ENCODE measurements at places on chromosomes 2 and 18. TPM values are rescaled to one million over a fixed set of nuclear protein-coding genes. Genes with fewer than 3 reads are reported as not detected.

The HOXD10 gene
- not detected for total RNA-seq

The RAMP1 gene
- not detected for total RNA-seq

The CAVIN2 gene
- total RNA-seq, result 1.9 TPM

The KIAA2012 gene
- not detected for total RNA-seq

The CHRNA1 gene
- total RNA-seq, result 1.1 TPM

The YPEL5 gene
- 46.7 TPM for total RNA-seq

The RAPH1 gene
- total RNA-seq, result 3.6 TPM

The ANO7 gene
- 0.91 TPM for total RNA-seq

DNA sequence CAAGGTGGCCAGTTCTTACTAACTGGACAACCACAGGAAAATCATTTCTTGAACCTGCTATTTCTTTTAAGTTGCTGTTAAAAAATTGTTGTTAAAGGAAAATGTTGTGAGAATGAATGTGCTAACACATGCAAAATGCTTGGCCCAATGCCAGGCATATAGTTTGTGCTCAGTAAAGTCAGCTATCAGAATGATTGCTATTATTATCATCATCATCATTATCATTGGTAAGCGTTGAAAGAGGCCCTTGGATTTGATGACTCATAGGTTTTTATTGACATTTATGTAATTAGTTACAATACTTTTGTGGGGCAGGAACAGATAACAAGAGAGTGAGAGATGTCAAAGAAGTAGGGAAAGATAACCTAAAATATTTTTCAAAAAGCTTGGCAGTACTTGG, 394.2 kb upstream of the ZEB2 start:
- no peak for DNase-seq

GRCh38 chr18:62354151-62354550, 29.0 kb downstream of the TNFRSF11A start:
- DNase-seq, result no peak

GRCh38 chr2:238027058-238027457, 33.7 kb upstream of the SCLY start:
- no peak for DNase-seq

GRCh38 chr2:86398500-86399474, 42.4 kb upstream of the KDM3A start:
- no peak for DNase-seq

GRCh38 chr2:165889798-165890197, 63.8 kb downstream of the TTC21B start:
- DNase-seq, result no peak

DNA sequence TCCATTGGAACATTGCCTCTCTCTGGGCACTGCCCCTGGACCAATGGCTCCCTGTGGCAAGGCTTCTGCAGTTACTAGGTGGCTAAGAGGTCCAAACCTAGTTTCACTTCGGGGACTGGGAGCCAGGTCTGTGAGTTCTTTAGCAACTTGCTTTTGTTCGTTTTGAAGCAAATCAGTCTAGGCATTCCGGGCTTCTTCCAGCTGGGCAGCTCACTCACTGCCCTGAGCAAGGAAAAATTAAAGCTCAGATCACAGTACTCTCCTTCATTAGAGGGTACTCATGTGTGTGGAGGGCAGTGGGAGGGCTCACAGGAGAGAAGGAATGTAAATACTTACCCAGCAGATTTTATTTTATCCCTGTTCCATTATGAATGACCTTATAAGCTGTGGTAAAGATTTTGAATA, 80.3 kb downstream of the SPP2 start:
- DNase-seq, result no peak

DNA sequence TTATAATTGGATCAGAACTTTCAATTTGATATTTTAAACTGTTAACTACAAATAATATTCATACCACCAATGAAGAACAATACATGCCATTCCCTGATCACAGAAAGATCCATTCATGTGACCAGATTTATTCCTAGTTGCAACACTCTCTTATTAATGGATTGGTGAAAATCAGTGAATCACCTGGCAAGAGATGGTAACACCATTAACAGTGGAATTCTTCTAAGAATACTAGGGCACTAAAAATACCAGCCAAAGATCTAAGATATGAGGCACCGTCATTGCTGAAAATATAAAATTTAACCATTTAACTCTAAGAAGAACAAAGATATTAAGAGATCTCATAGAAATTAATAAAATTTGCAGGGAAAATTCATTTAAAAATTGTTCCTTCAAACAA, 58.1 kb downstream of the MAP4K3 start:
- no peak for DNase-seq

DNA sequence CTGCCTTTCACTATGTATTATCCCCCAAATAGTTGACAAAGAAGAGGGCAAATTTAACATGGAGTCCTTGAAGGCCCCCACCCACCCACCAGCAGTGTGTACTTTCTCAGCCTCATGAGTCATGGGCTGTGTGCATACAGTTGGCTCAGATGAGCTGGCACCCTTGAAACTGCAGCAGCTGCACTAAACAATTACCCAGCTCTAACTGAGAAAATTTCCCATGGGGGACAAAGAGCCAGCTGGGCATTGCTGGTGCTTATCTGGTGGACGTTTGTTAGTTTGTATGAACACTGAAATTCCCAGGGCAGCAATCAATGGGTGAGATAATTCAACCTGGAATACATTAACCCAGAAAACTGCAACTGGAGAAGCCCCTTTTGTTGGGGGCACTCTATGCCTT, 131.7 kb downstream of the GCA start:
- DNase-seq, result peak; percentile 85

DNA sequence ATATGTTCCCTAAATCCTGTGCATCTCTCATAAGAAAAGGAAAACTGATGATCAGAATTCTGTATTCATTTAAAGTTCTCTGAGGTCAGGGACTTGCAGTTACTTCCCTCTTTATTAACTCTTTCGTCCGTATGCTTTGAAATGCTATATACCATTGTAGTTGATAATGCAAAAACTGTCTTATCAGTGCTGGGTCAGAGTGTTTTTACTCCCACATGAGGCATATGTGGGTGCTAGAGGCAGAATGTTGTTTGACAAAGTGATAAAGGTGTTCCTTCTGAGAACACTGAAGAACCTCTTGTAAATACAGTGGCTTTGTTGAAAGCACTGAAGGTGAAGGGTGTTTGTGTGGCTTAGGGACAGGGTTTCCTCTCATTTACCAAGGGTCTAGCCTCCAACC, 136.5 kb upstream of the NFATC1 start:
- no peak for DNase-seq

DNA sequence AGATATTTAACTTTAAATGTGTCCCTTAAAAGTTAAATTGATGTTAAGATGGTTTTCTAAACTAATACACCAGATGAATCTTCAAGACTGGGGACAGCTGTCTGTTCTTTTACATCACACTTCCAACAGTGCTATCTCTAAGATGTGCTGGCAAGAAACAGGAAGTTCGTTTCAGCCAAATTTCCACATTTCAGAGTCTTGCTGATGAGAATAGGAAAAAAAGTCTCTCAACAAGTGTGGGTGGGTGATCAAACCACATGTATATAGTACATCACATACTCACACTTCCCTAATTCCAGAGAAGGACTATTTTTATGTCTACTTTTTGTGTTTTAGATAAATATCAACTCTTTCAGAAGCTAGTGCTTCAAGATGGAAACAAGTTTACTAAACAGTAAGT, 1712.8 kb upstream of the TMEFF2 start:
- DNase-seq, result no peak

GRCh38 chr2:160372010-160372356, 121.6 kb downstream of the RBMS1 start:
- no peak for DNase-seq

DNA sequence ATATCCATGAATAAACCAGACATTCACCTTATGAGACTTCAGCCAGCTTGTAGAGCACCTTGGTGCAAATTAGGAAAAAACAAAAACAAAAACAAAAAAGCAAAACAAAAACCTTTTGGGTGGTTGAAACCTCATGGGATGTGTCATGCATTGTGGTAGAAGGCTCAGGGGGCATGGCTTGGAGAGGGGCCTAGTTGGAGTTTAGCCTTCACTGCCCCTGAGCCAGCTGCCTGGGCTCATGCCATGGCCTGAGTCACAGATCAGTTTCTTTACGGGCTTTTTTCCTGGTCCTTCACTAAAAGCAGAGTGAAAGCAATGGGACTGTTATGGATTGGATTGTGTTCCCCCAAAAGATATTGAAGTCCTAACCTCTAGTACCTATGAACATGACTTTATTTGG, 22.0 kb upstream of the DAPL1 start:
- DNase-seq, result no peak

- no peak for DNase-seq
These were observed 64.6 kb downstream of the NEB start for GRCh38 chr2:151669585-151670081.

DNA sequence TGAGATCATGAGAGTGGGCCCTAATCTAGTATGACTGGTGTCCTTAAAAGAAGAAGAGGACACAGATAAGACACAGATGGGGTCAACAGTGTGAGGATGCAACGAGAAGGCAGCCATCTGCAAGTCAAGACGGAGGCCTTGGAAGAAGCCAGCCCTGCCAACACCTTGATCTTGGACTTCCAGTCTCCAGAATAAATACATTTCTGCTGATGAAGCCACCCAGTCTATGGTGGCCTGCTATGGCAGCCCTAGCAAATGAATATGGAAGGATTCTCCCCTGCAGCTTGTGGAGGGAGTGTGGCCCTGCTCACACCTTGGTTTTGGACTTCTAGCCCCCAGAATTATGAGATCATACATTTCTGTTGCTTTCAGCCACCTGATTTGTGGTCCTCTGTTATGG, 12.3 kb downstream of the CTIF start:
- no peak for DNase-seq

- no peak for DNase-seq
These were observed 288.5 kb downstream of the TNS1 start for GRCh38 chr2:217714287-217714751.

DNA sequence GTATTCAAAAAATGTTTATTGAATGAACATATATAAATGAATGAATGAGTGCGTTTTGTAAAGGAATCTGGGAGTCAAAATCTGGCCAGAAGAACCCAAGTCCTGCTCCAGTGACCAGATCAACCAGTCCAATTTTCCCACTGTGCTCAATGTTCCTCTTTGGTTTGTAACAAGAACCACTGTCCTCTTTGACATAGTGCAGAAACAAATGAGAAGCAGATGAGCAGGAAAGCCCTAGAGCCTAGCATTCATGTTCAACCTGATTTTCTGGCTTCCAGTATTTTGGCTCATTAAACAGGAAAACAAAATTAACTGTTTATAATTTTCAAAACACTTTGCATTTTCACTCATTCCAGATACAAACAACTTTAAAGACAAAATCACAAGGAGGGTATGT, 23.2 kb downstream of the FAM124B start:
- DNase-seq, result no peak

DNA sequence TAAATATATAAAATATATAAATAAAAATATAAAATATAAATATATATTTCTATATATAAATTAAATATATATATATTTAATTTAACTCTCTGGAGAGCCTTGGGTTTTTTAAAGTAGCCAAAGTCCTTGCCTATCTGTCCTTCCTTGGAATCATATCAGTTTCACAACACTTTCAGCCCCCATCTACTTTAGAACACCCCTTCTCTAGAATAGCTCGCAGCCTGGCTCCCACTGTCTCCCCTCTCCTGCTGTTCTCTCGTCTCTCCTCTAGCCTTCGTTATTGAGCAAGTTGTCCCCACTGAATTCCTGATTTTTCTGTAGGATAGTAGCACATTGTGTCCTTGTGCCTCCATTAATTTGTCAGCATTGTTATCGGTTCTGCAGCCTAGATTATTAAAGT, 677.0 kb downstream of the RNF144A start:
- DNase-seq, result no peak

GRCh38 chr18:75502286-75502685, 74.8 kb upstream of the SMIM21 start:
- no peak for DNase-seq

GRCh38 chr2:127326289-127326945, 32.5 kb upstream of the ERCC3 start:
- DNase-seq, result no peak

- no peak for DNase-seq
These were observed 87.6 kb upstream of the FAM110C start for GRCh38 chr2:133675-134593.

GRCh38 chr2:107068069-107068916, 182.3 kb upstream of the ST6GAL2 start:
- DNase-seq, result no peak

DNA sequence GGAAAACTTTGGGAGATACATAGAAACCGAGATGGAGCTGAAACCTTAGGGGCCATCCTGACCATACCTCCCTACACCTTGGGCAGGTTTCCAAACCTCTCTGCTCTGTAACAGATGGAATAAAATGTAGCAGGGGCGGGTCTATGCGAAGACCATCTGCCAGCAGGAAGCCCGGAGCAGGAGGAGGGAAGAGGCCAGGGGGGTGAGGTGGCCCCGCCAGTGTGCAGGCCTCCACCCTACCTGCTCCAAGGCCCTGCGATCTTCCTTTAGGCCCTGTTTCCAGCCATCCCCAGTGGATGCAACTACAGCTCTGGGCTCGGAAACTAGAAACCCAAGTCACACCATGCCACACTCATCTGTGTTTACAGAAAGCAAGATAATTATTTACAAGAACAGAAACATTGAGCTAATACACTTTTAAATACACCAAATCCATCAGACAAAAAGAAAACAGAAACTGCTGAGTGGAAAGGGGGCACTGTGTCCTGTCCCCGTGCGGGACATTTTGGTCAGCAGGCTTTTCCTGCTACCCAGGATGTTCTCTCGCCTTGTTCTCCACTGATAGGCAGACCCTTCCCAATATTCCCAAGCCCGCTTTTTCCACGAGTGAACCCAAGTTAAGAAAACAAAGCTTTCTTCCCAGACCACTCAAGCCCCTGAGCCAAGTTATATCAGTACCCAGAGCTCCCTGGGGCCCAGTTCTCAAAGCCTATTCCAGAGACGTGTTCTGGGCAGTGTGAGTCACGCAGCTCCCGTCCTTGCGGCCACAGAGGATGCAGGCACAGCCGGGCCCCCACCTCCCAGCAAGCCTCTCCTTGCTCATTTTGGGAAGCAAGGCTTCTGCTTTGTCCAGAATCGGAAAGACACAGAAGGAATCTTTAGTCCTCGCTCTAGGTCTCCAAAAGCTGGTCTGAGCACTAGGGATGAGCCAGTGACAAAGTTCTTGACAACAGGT, 17.3 kb downstream of the CIB4 start:
- DNase-seq, result no peak

DNA sequence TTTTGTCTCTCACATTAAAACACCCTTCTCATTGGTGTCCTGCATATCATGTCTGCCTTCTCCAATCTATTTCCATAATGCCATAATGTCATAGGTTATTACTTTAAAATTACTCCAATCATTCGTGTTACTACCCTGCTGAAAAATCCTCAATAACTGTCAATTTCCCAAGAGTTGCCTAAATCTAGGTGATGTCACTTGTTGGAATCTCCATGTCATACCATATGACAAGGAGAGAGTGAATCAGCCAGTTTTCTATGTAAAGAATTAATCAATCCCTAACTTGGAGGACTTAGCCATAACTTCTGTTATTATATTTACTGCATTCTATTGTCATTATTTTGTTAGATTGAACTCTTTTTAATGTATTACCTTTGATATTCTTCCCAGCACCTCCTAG, 62.5 kb downstream of the PHLPP1 start:
- no peak for DNase-seq
